ENCODE measurements at places on chromosomes 1 and 21.

DNA sequence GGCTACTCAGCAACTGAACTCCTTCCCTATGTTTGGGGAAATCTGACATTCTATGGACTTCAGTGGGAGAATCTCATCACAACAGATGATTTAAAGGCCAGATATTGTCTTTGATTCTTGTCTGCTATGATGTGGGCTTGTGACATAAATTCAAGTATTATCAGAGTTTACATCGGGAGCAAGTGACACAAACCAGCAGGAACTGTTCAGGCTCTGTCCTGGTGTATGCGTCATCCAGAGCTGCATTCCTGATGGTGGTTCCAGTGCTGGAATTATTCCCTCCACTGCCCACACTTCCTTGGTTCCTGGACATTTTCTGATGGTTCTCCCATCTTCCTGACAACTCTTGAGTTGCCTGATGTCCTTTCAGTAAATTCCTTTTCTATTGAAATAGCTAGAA, 10.8 kb upstream of the LSM10 start:
- no peak for DNase-seq

- no peak for DNase-seq
Measured at GRCh38 chr1:90544356-90544755, 172.7 kb downstream of the BARHL2 start.

GRCh38 chr1:228004331-228004855, 2.4 kb upstream of the WNT3A start:
- DNase-seq: no peak

GRCh38 chr1:28267633-28268032, 8.3 kb downstream of the SESN2 start:
- no peak for DNase-seq
